ENCODE measurements at places on chromosomes 7 and 10. TPM values are rescaled to one million over a fixed set of nuclear protein-coding genes. Genes with fewer than 3 reads are reported as not detected.
A peak's percentile ranks its signal among the peaks of the same experiment; 100 is the strongest.

DNA sequence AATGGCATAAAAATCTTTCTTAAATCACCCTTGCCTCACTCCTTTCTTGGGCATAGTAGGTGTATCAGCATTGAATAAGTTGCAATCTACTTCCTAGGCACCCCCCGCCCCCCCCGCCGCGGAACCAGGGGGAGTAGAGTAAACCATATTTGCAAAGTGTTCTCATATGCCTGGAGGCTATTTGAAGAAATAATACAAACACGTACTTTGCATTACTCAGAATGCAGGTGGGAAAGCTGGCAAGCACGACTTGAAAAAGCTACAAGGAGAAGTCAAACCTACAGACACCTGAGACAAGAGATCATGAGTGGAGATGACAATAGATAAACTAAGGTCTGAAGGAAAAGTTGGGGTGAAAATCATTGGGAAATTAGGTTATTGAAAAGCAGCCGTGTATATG, 65.6 kb downstream of the POM121L12 start:
- no peak overlapping the region for H3K4me3 ChIP-seq
- no peak for DNase-seq
- peaks cover 20% of the 10 kb centered on the region for H3K36me3 ChIP-seq
- H3K27ac ChIP-seq = no peak overlapping the region
- no peaks in the 10 kb centered on the region for H3K4me1 ChIP-seq

- DNase-seq = no peak
- peak overlapping the region; percentile 71 for H3K4me3 ChIP-seq
- H3K27me3 ChIP-seq = no peaks in the 10 kb centered on the region
- no peaks in the 10 kb centered on the region for H3K36me3 ChIP-seq
These were observed 37.2 kb downstream of the APBB1IP start for GRCh38 chr10:26475386-26475785.

GRCh38 chr7:47758546-47758945, 176.6 kb upstream of the TNS3 start:
- H3K27ac ChIP-seq = no peak overlapping the region
- DNase-seq = no peak
- H3K4me3 ChIP-seq = no peak overlapping the region
- H3K36me3 ChIP-seq = no peaks in the 10 kb centered on the region
- peaks cover 22% of the 10 kb centered on the region for H3K27me3 ChIP-seq

Gene LIPK
- not detected for total RNA-seq

Measured in natural killer cell treated with Interleukin-12 subunit alpha and Interleukin-12 subunit beta and Interleukin-15 and Interleukin-18, amount 100 ng/mL, for 72 hours (primary cell).